Common myeloid progenitor, CD34-positive (primary cell): ENCODE measurements at places on chromosomes 6 and 20.

DNA sequence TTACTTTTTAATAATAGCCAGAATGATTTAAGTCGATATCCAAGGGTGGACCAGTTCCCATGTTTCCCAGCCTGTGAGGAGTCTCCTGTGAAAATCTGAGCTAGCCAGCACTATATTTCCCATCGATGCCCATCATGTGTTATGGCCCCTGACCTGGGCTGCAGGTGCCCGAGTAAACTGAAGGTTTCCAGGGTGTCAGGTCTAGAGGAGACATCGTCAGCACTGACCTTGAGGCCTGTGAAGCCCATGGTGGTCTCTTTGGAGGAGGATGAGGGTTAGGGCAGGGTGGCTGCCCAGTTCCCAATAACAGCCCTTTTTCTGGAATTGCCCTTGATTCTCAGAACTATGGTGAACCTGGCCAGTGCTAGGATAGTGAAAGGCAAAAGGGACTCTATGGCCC is 63.0 kb upstream of the TOP1 start:
- DNase-seq = no peak

GRCh38 chr6:52390361-52390727 is 28.4 kb downstream of the PAQR8 start:
- DNase-seq = peak; percentile 97

DNA sequence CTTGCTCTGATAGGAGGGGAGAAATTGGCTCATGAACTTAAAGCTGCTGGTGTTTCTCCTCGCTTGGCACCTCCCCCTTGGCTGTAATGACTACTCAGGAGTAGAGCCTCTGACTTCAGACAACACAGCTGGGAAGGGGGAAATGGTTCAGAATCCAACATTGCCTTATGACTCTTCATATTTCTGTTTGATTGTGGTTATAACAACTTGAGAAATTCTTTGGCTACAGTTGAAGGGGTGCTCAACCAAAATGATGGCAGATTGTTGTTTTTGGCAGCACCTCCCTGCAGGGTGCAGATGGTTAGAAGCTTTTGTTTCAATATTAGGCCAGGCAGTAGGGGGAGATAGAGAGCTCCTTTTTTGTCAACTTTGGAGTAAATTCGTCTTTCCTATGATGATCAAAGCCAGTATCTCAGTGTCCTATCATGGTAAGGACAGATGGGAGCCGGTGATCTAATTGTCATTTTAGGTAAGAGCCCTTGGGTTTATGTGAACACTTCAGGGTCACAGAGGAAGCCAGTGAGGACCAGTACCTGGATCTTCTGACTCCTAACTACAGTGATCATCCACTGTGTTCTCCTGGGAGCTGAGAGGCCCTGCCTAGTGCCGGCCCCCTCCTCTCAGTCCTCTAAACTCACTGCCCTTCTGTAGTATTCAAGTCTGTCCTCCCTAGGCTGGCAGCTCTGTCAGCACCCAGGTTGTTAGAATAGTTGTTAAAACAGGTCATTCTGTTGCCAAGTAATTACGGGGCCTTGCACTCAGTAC is 39.9 kb downstream of the RPRD1B start:
- peak; percentile 66 for DNase-seq

GRCh38 chr6:149063468-149063867 is 254.0 kb upstream of the TAB2 start:
- no peak for DNase-seq

DNA sequence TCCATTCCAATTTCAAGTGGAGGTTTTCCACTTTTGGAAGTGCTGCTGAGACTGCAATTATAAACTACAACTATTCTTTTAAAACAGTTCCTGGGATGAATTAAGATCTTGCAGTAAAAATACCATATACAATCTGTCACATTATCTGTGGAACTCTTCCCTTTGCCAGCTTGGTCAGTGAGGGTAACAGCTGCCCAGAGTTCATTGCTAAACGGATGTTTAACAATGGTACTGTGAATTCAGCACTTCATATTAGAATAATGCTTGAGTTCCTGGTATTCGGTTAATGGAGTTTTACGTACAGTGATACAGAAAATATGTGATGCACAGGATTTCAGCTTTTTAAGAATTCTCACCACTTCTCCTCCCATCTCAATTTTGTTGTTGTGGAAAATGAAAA is 51.5 kb downstream of the KCNS1 start:
- no peak for DNase-seq

GRCh38 chr6:99110029-99110428 is 162.3 kb upstream of the FBXL4 start:
- DNase-seq = no peak

DNA sequence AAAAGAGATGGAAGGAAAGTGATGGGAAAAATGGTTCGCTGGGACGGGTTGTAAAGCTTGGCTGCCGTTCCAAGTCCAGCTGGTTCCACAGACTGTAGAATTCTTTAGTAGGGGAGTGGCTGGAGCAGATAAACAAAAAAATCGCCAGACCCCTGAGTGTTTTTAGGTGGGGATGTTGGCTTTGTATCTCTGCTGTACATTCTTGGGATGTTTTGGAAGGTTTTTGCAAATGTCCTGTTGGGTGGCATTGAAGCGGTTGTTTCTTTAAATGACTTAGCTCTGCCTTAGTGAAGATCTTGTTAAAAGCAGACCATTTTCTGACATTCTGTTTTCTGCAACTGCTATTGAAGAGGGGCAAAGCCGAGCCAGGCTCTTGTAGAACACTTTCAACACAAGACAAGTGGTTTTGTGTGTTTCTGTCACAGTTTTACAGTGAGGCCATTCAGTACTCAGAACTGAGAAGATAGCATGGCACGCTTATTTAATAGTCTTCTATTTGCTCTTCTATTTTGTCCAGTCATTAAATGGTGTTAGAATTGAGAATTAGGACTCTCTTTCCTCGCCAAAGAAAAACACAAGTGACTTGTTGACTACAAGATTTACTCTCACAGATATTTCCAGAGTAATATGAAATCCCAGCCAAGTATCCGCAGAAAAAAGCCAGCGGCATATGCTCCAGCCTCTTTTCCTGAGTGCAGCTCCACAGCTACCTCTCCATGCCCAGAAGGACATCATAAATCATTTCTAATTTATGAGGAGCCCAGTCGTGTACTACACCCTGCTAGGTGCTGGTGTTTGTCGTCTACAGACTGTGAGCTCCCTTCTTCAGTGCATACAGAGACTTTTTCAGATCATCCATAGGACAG is 65.8 kb downstream of the PHACTR2 start:
- no peak for DNase-seq

DNA sequence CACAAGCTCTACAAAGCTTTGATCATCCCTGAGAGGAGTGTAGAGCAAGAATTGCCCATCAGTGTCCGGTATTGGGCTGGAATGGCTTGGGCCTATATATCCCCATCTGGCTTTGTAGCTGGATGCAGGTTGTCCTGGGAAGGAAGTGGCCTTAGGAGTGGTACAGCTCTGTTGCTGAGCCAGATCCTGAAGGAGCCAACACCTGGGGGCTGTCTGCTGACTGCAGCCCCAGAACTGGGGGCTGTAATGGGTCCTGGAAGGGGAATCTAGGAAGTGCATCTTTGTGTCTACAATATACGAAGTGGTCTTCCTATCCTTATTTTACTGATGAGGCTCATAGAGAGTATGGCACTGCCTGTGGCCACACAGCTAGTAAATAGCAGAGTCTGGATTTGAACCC is 145.9 kb downstream of the CDC5L start:
- DNase-seq = no peak

DNA sequence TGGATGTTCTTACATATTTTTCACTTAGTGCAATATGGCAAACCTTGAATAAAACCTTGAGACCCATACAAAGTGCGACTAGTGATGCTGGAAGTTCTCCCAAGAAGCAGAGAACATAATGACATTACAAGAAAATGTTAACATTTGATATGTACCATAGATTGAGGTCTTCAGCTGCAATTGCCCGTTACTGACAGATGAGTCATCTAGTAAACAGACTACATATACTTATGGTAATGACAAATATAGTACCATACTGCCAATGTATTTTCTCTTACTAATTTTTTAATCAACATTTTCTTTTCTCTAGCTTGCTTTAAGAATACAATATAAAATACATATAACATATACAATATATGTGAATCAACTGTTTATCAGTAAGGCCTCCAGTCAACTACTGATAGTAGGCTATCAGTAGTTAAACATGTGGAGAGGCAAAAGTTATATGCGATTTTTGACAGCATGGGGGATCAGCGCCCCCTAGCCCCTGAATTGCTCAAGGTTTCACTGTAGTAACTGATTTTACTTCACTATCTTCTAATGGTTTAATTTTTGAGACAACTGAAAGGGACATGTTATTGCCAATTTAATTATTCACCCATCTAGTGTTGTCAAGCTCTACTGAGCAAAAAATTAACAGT is 166.7 kb upstream of the ADGRB3 start:
- no peak for DNase-seq

DNA sequence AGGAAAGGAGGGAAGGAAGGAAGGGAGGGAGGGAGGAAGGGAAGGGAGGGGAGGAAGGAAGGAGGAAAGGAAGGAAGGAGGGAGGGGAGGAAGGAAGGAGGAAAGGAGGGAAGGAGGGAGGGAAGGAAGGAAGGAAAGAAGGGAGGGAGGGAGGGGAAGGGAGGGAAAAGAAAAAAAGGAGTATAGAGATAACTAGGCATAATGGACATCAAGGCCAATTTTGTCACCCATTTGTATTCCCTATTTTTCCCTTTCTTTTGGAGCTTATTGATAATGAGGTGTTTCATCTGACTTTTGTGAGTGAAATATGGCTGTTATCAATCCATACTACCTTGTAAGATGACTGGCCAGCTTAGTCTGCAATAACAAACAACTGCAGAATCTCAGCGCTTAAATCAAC is 282.0 kb upstream of the FLRT3 start:
- DNase-seq = no peak

- no peak for DNase-seq
Observed at GRCh38 chr6:124792386-124792785, 169.9 kb upstream of the RNF217 start.

DNA sequence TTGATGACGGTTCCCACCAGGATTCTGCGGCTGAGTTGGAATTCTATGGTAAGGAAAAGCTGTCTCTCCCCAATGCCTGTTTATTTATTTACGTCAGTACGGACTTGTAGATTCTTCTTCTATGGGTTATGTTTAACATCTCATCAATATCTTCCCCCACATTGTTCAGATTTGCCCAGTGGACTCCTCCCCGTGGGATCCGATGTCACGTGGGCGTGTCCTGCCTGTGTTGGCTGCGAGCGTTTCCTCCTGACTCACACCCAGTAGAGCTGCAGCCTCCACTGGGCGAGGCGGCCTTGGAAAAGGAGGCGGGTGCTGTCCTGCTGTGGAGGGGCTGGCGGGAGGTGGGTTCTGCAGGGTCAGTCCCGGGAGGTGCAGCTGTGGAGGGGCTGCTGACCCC is 46.8 kb upstream of the SLCO4A1 start:
- DNase-seq = no peak

GRCh38 chr6:42217519-42218367 is at the start of gene MRPS10:
MRPS10 (minus strand) TSS chr6:42217861; CDS start chr6:42217849, 12 bp downstream.
- DNase-seq = peak; percentile 96

DNA sequence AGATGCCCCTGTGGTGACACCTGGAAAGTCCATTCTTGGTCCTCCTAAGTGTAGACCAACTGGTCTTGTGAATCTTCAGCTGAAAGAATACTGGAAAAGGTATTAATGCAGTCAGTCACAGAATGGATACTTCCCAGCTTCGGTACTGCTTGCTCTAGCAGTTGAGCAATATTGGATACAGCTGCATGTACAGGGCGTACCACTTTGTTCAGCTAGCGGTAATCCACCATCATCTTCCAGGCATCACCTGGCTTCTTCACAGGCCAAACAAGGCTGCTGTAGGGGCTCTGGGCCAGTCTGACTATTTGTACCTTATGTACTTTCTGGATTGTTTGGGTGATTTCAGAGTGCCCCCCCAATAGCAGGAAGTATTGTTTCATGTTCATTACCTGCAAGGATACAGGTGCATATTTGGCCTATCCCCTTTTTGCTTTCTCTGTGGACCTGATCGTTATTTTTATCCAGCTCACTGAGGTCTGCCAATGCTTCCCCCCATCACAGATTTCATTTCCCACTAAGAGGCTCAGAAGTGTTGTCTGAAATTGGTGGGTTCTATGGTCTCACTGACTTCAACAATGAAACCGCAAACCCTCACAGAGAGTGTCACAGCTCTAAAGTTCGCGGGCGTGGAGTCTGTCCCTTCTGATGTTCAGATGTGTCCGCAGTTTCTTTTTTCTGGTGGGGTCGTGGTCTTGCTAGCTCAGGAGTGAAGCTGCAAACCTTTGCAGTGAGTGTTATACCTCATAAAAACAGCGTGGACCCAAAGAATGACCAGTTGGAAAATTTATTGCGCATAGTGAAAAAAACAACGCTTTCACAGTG is 52.2 kb downstream of the TRIM27 start:
- DNase-seq = no peak

DNA sequence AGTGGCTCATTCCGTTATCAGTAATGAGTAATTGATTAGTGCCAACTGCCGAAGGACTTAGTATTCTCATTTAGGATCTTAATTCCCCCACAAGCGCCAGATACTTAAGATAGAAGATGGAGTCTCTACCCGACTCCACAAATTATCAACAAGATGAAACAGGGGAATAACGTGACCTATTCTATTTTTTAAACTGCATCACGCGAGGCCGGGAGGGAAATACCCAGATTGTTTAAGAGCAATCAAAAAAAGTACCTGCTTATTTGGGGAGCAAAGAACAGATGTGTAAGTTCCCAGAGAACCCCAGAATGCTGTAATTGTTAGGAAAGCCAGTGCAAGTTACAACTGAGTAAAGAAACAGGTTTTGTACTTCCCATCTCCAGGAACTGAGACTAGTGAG is 1.1 kb upstream of the MAP3K5 start:
- peak; percentile 58 for DNase-seq

- DNase-seq = peak; percentile 72
Observed at GRCh38 chr6:167125410-167125809, 2.5 kb downstream of the CCR6 start.
